ENCODE measurements at places on chromosomes 3 and 15. TPM values are rescaled to one million over a fixed set of nuclear protein-coding genes. Genes with fewer than 3 reads are reported as not detected.

ARNT2 gene
- total RNA-seq = not detected

DNA sequence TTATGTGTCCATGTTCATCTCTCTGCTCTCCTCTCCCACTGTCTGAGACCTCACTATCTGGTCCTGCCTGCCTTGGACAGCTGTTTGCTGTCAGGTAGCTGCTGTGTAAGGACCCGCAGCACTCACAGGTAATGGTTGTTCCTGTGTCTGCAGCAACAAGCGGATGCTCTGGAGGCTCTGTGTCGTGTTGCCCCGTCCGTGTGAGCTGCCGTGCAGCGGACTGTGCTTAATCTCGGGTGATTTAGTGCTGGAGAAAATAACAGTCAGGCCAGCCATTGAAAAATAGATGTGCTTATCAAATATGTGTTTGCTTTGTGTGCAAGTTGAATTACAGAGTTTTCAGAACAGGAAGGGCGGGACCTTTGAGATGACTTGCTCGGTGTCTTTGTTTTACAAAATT lies 121.4 kb downstream of the GABRG3 start:
- no peak for DNase-seq

GRCh38 chr3:31196881-31197364 lies 302.5 kb upstream of the GADL1 start:
- no peak for DNase-seq

- no peak for DNase-seq
Measured at GRCh38 chr15:99556011-99556410, 9.8 kb upstream of the MEF2A start.

DNA sequence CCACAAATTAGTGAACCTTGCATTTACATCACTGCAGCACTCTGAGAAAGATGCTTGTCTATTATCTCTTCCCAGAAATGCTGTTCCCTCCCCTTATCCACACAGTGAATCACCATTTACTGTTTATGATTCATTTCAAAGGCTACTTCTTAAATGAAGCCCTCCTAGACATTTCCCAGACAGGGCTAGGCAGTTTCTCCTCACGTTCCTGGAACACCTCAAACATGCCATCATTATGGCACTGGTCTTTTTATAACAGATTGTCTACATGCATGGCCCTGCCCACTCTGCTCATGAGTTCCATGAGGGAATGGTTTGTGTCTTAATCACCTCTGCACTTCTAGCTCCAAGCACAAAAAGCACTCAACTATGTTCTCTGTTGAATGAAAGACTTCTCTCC lies 32.2 kb upstream of the TM2D3 start:
- no peak for DNase-seq

- DNase-seq = peak; percentile 71
Measured at GRCh38 chr3:30606301-30607031, at the start of gene TGFBR2. Gene TGFBR2, plus strand, starts transcription at chr3:30606601. Its CDS starts 283 bp downstream, at chr3:30606884.

SNX4 gene
- 23.0 TPM for total RNA-seq

DNA sequence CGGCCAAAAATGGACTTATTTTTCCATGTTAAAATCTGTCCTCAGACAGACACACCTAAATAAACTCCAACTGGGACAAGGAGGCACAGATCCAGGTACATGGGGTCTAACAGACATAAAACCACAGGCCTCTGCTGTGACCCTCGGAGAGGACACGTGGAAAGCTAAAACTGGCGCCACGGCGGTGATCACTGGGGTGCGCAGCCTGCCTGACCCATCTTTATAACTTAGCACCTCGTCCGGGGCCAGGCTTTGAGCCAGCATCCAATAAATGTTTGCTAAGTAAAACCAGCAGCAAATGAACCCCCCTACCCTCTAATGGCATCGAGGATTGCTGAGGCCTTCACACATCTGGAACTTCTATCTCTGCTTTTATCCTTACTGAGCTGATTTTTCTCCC lies 15.3 kb downstream of the PCSK6 start:
- no peak for DNase-seq

GRCh38 chr3:50359760-50360110 lies 414 bp upstream of the TMEM115 start:
- DNase-seq = no peak

XYLB gene
- total RNA-seq = 0.47 TPM

GRCh38 chr15:63818191-63818590 lies 15.6 kb downstream of the HERC1 start:
- no peak for DNase-seq

PCOLCE2 gene
- total RNA-seq = not detected

GRCh38 chr15:81758818-81759284 lies 287.0 kb downstream of the MEX3B start:
- DNase-seq = no peak

DNA sequence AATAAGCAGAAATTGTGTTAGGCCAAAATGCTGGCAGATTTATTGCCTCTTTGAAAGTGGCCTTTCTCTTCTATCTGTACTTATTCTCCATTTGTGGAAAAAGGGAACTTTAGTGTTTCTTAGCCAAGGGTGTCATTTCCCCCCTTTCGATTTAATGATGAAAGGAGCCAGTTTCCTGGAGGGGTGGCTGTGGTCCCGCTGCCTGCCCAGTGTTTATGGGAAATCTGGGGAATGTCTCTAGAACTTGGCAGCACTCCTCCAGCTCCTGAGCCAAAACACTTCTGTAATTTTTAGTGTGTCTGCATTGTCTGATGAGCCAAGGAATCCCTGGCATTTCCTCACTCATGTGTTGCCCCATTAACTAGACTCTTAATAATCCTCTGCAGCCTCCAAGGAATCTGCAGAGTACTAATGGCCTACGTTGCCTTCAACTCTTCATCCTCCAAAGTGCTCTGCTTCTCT lies 448.8 kb downstream of the GRM7 start:
- no peak for DNase-seq

- peak; percentile 41 for DNase-seq
Measured at GRCh38 chr15:62071711-62072308, 5.0 kb downstream of the C2CD4A start.

- no peak for DNase-seq
Measured at GRCh38 chr3:151724576-151725562, 8.9 kb upstream of the AADACL2 start.

ZNF662 gene
- 2.7 TPM for total RNA-seq

DNA sequence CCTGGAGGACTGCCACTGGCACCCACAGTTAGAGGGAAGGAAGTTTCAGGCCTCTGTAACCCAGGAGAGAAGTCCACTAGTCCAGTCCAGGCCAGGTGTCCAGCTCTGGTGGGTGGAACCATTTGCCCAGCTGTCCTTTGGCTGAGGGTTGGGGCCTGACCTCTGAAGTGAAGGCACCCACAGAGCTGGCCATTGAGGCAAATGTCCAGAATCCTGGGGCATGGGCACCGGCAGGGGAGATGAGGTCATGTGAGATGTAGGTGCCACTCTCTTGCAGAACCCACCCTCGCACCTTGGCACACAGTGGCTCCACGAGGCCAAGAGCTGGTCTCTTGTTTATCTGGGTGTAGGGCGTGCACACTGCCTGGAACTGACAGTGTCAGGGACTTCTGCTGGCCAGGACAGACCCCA lies 162.8 kb downstream of the SMAD6 start:
- no peak for DNase-seq

GRCh38 chr3:178966299-178967176 lies 105.1 kb downstream of the ZMAT3 start:
- peak; percentile 7 for DNase-seq

GRCh38 chr3:114043205-114043604 lies 13.1 kb downstream of the CCDC191 start:
- DNase-seq = no peak

DNA sequence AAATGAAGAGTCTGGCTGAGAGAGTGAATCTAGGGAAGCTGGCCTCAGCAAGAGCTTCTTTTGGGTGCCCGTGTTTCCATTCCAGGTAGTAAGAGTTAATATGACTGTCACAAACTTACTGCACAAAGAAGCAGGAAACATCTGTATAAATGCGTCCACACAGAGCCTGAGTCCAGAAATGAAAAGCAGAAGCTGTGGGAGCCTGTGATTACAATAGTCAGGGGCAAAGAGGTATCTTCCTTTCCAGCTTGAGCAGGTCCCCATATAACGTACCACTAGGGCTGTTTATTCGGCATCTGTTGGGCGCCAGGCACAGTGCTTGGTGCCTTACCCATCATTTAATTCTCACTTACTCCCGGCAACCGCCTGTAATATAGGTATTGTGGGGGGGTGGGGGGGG lies 40.5 kb upstream of the B3GNT5 start:
- DNase-seq = no peak

GRCh38 chr3:156180077-156180476 lies 59.7 kb downstream of the KCNAB1 start:
- no peak for DNase-seq

SAMMSON gene
- total RNA-seq = not detected

SERPINI2 gene
- not detected for total RNA-seq

GRK7 gene
- total RNA-seq = 0.25 TPM

CRABP1 gene
- total RNA-seq = not detected

DNA sequence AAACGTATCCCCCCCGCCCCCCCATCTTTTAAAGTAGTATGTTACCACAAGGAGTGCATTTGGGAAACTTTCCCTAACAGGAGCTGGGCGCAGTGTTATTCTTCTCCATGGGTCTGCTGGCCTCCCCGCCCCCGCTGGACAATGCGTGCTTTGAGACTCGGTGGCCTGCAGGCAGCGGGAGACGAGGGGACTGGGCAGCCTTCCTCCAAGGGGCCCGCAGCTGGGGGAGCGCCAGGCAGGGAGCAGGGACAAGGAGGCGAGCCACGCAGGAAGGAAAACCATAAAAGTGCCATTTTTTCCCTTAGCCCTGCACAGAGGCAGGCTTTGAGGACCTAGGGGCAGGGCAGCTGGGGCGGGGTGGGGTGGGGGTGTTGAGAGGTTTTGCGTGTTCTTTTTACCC lies 14.1 kb downstream of the SOX2 start:
- DNase-seq = no peak

DNA sequence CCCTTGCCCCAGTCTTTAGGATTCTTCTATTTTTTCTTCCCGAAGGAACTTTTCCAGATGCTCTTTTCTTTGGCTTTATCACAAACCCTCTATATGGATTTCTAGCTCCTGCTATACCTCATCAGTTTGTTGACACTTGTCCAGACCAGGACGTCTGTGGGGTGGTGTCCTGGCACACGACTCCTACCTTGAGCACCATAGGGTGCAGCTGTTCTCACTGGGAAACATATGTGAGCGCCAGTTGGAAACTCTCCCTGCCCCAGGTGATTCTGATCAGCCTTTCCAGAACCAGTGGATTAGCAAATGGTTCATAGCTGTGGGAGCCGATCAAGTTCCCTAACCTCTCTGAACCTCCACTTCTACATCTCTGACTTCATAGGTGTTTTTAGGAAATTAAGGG lies 40.6 kb upstream of the USP3 start:
- DNase-seq = no peak

Measured in CD4-positive, alpha-beta memory T cell (primary cell).